Vein endothelial cell (primary cell): ENCODE measurements at places on chromosomes 12 and 14. TPM values are rescaled to one million over a fixed set of nuclear protein-coding genes. Genes with fewer than 3 reads are reported as not detected.

Gene KRT82
- total RNA-seq: not detected in 2 replicates

Gene RIPK3
- 4.2 and 4.9 TPM in 2 replicates for total RNA-seq

Gene MAP3K9
- 0.57 and 0.65 TPM in 2 replicates for total RNA-seq

Gene INHBE
- total RNA-seq: not detected in 2 replicates

Gene ZNF410
- total RNA-seq: 52.9 and 62.5 TPM in 2 replicates

Gene TMEM63C
- not detected in 2 replicates for total RNA-seq

Gene MIPOL1
- total RNA-seq: 19.6 and 21.6 TPM in 2 replicates

Gene RNF212B
- not detected in 2 replicates for total RNA-seq

Gene MAP1LC3B2
- total RNA-seq: 0.33 and 0.86 TPM in 2 replicates

Gene FAM90A1
- total RNA-seq: not detected in 2 replicates

Gene BHLHE41
- 0.67 and 2.0 TPM in 2 replicates for total RNA-seq

Gene TRIM9
- under 0.01 TPM in 2 replicates for total RNA-seq

Gene IQSEC3
- under 0.01 TPM in 1 of 2 replicates, not detected in the other for total RNA-seq

Gene ACSS3
- total RNA-seq: 0.19 and 0.33 TPM in 2 replicates

Gene RIN3
- 5.2 and 5.5 TPM in 2 replicates for total RNA-seq

Gene P2RX2
- not detected in 2 replicates for total RNA-seq

Gene SAMD15
- total RNA-seq: 0.98 and 1.6 TPM in 2 replicates
